ENCODE measurements at places on chromosomes 1 and 21.

DNA sequence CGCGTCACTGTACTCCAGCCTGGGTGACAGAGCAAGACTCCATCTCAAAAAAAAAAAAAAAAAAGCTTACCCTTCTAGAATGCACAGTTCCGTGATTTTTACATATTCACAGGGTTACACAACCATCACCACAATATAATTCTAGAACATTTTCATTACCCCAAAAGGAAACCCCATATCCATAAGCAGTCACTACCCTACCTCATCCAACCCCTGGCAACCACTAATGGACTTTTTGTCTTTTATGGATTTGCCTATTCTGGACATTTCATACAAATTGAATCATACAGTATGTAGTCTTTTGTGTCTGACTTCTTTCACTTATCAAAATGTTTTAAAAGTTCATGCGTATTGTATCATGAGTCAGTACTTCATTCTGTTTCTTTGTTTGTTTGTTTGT lies 22.8 kb downstream of the SYF2 start:
- DNase-seq, result no peak

DNA sequence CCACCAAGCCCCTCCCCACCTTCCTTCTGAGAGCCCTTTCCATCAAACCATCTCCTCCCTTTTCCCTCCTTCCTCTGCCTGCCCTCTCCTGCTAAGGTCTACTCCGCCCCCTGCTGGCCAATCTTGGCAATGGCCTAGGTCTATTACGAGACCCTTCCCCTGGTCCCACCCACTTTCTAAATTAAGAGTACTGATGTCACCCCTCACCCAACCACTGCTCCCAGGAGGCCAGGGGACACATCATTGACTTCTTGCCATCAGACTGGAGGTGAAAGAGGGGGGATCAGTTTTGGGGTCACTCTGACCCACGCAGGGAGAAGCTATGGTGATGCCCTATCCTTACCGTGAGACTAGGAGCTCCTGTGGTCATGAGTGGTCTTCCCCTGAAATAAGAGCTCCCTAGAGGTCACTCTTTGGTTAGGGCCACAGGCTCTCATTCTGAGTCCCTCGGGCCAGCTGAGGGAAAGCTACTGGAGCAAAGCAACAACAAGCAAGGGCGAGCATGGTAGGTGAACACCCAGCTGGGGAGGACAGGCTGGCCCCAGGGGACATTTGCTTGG lies 34.6 kb upstream of the S100A7 start:
- DNase-seq, result no peak

- DNase-seq, result no peak
These were observed 17.7 kb downstream of the FCRL3 start for GRCh38 chr1:157682710-157683437.

- no peak for DNase-seq
These were observed 11.1 kb downstream of the SLC35A3 start for GRCh38 chr1:99980928-99981327.

All from SW 1271 (cell line).